ENCODE measurements at places on chromosomes 2 and 18.

GRCh38 chr18:76564117-76564516, 69.1 kb upstream of the ZNF516 start:
- no peak for DNase-seq

DNA sequence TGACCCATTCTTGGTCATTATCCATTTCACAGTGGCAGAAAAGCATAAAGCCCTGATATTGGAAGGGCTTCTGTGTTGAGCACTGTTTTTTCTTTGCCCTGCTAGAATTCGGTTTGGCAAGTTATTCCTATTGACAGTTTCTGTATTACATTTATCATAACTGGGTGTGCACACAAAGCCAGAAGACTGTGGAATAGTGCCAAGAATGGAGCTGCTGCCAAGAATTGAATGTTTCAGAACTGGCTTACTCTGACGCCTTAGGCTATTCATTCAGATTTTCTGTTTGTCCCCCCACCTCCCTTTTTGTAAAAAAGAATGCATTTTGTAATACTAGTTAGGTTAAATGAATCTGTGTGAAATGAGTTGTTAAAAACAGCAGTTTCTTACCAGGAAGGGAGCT, 12.7 kb downstream of the KDM3A start:
- no peak for DNase-seq

GRCh38 chr2:96618596-96619283, 19.4 kb downstream of the KANSL3 start:
- no peak for DNase-seq

DNA sequence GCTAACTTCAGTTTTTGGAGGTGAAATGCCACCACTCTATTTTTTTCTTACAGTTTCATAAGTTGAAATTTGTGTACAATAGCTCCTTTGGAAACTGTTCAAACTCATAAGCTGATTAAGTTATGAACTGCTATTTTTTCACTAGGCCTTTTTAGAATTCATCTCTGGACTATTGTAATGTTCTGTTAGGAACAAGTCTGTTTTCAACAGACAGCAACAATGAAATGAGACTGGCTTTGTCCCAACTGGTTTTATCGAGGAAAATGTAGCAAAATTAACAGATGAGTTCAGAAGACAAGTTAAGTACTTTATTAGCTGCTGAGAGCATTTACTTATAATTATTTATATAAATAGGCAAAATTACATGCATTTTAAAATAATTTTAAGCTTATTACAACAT, 310.6 kb downstream of the ZNF804A start:
- DNase-seq: no peak

GRCh38 chr2:110717734-110718133, 14.6 kb upstream of the ACOXL start:
- DNase-seq: no peak

GRCh38 chr2:128040166-128040771, 12.4 kb upstream of the SAP130 start:
- no peak for DNase-seq

DNA sequence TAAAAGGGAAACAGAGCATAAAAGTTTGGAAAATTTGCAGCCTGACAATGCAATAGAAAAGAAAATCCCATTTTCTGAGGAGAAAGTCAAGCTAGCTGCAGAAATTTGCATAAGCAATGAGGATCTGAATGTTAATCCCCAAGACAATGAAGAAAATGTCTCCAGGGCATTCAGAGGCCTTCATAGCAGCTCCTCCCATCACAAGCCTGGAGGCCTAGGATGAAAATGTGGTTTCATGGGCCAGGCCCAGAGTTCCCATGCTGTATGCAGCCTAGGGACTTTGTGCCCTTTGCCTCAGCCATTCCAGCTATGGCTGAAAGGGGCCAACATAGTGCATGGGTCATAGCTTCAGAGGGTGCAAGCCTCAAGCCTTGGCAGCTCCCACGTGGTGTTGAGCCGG, 10.3 kb upstream of the SCN1A start:
- DNase-seq: no peak

- DNase-seq: no peak
These were observed 1.3 kb downstream of the IGFBP2 start for GRCh38 chr2:216634370-216635148.

DNA sequence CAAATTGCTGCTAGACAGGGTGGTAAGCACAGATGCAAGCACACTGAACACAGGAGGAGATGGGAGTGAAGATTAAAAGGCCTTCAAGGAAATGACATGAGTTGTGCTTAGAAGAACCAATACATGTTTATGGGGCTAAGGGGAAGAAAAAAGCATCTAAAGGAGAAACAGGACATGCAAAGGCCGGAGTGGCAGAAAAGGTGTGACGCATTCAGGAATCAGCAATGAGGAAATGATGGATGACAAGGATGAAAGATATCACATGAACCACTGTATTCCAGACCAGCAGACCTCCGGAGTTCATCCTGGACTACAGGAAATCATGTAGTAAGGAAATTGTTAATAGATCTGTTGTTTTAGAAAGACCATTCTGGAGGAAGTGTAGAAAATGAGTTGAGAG, 42.8 kb downstream of the PPP4R1 start:
- no peak for DNase-seq

GRCh38 chr2:173550143-173550542, 195.5 kb downstream of the CDCA7 start:
- no peak for DNase-seq

DNA sequence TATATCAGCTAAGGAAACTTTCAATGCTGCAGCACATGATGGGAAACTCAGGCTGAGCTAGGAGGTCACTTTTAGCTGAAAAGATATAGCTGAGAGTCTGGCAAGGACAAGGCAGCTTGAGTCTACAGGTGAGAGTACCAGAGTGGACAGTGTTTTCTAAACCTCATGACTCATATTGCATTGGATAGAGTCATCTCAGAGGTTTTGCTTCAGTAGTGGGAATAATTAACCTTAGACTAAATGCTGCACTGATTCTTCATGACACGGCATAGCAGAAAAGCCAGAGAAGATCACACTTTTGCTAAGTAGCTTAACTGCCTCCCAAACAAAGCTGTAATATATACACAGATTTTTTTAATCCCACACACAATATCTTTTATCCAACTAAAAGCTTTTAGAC, 865.0 kb upstream of the CDH2 start:
- DNase-seq: no peak

DNA sequence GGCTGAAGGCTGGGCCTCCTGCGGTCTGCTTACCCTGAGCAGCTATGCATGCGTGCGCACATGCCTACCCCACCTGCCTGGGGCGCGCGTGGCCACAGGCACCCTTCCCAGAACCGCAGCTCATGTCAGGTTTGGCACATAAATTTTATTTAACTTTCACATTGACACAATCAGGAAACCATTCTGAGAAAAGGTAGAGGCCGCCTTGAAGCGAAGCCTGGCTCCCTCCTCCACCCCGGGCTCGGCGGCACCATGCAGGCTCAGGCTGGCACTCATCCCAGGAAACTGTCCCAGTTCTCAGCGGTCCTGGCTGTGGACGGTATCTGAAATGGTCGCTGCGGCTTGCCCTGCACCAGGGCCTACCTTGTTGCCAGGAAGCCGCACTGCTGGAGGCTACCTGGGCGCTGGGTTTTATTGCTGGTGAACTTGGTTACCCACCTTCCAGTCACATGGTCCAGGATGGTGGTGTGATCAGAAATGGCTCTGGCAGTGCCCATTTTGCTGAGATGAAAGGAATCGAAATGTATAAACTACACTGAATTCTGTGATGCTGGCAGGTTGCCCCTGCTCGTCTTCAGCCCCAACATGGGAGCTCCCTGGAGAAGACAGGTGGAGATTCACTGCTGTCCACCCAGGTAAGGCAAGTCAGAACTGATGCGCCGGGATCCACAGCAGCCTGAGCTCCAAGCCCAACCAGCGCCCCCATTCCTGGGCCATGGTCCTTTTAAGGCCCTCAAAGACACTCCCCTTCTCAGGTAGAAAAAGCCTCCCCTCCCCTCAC, 25.5 kb downstream of the CHST10 start:
- DNase-seq: no peak

GRCh38 chr2:175025946-175026345, 20.8 kb upstream of the CHN1 start:
- DNase-seq: no peak

GRCh38 chr18:27227721-27228120, 42.6 kb upstream of the CHST9 start:
- DNase-seq: no peak

GRCh38 chr2:134244587-134244986, 9.3 kb upstream of the MGAT5 start:
- DNase-seq: no peak

DNA sequence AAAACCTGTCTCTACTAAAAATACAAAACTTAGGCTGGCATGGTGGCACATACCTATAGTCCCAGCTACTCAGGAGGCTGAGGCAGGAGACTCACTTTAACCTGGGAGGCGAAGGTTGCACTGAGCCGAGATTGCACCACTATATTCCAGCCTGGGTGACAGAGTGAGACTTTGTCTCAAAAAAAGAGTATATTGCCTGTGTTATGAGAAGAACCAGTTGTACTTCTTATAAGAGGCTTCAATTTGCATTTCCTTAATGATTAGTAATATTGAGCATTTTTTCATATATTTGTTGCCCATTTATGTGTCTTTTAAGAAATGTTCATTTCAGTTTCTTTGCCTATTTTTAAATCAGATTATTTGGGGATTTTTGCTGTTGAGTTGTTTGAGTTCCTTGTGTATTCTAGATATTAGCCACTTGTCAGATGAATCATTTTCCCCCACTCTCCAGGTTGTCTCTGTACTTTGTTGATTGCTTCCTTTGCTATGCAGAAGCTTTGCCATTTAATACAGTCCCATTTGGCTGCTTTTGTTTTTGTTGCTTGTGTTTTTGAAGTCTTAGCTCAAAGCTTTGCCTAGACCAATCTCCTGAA, 75.8 kb upstream of the LRPPRC start:
- no peak for DNase-seq

GRCh38 chr18:28080876-28081300, 96.0 kb downstream of the CDH2 start:
- no peak for DNase-seq

- DNase-seq: peak; percentile 19
These were observed 50.1 kb downstream of the THUMPD2 start for GRCh38 chr2:39728941-39729351.

DNA sequence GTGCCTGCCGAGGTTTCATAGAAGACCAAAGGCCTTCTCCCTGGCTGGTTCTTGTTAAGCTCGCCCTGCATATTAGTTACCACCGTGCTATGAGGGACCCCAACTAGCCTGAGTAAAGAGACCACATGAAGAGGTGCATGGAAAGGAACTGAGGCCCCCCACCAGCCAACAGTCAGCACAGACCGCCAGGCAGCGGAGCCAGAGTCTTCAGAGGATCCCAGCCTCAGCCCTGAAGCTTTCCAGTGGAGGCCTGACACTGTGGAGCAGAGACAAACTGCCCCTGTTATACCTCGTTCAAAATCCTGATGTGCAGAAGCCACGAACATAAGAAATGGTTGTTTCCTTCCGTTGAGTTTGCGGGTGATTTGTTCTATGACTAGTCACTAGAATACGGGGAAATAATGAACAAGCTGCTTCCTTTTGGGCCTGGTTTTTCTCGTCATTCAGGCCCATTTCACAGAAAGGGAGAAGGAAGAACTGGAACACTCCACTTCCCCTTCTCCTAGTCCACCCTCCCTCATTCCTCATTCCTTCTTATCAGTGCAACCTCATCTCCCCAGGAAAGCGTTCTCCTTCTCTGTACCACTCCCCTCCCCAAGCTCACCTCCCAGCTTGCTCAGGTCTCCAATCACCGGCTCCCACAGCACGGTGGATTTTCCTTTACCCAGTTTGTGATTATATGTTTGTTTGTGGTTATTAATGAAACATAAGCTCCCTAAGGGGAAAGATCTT, 3.0 kb upstream of the GLI2 start:
- no peak for DNase-seq

DNA sequence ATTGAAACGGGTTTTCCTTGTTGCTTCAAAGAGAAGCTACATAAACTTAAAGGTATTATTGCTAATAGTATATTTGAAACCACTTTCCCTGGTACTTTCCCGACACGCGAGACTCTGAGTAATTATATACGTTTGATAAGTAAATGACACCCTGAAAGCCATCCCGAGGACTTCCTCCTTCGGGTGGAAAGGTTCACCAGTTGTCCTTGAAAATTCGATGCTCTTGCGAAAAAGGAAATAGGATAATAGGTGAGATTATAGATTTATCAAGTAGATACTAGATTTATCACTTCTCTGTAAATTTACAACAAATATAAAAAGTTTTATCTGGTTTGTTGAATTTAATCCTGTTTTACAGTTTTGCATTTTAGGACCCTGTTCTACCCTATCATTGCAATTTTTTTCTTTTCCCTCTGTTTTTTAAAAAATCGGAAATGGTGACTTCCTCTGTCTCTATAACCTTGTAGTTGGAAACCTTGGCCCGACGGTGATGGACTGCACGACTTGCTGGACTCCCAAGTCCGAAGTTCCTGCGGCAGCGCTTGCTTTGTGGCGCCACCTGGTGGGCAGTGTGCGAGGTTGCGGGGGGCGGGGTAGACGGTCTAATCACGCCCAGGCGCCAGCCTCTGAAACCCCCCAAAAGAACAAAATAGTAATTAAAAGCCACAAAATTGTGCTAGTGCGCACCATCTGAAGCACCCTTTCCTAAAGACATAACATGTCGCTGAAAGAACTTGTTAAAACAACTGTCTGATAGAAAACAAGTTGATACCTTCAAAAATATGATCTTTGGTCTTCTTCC, 972 bp upstream of the DLX2 start:
- DNase-seq: no peak

GRCh38 chr2:20549144-20549543, 101.8 kb downstream of the HS1BP3 start:
- no peak for DNase-seq
